ENCODE measurements at places on chromosomes 2 and 18. TPM values are rescaled to one million over a fixed set of nuclear protein-coding genes. Genes with fewer than 3 reads are reported as not detected.
A peak's percentile ranks its signal among the peaks of the same experiment; 100 is the strongest.

DNA sequence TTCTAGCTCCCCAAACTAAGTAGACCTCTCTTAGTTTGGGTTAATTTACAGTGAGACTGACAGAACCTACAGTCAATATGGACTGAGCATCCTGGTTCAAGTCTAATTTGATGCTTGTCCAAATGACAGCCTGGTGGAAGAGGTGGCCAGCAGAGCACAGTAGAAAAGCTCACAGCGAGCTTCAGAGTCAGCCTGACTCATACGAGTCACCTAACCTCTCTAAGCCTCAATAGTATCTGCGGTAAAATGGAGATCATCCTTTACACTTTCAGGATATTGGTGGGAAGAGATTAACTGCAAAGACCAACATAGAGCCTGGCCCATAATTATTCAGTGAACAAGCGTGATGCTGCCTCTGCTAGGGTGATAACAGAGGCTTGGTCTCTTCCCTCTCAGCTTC is 54.5 kb downstream of the DOCK10 start:
- DNase-seq = peak; percentile 50

GRCh38 chr2:138744713-138745112 is 35.5 kb downstream of the NXPH2 start:
- DNase-seq = no peak

The EFHD1 gene
- total RNA-seq = 1.7 TPM

- DNase-seq = no peak
Observed at GRCh38 chr2:156423674-156424282, 12.4 kb upstream of the GPD2 start.

The POTEC gene
- total RNA-seq = not detected

DNA sequence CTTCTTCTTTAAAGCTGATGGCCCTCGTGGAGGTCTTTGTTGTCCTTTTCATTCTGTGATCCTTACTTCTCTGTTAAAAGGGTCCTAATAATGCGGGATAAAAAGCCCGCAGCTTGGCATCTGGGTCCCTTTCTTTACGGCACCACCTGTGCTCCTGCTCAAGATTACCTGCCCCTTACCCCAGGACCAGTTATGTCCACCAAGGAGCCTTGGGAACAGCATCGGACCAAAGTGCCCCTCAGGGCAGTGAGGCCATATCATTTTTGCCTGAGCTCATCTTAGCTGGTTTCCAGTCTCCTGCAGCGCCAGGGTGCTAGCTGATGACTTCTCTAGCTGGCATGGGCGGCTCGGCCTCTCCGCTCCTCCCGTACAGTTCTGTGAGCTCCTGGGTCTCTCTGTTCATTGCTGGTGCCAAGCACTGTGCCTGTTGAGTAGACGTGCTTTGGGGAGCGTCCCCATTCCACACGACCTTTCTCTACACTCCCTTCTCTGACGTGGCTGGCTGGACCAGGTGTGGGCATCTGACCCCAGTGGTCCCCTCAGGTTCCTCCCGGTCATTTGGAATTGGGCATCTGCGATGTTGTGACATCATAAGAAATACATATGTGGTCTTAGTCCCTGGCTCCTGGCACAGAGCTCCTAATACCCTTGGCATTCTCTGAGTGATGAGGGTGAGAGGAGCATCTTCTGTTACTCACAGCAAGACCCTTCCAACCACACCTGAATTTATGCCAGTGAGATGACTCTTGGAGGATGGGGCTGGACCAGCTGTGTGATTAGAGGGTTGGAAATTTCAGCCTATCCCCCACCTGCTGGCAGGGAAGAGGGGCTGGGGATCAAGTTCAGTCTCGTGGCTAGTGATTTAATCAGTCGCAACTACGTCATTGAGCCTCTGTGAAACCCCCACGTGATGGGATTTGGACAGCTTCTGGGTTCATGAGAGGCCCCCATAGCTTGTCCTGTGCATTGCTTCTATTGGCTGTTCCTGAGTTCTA is 134.2 kb upstream of the HS6ST1 start:
- DNase-seq = no peak

GRCh38 chr2:74952575-74952974 is 5.9 kb upstream of the POLE4 start:
- no peak for DNase-seq

GRCh38 chr2:215269397-215270117 is 42.3 kb upstream of the ATIC start:
- DNase-seq = peak; percentile 72
